ENCODE measurements at places on chromosomes 7 and 10. TPM values are rescaled to one million over a fixed set of nuclear protein-coding genes. Genes with fewer than 3 reads are reported as not detected.

GPR85 gene
- not detected for total RNA-seq

GRCh38 chr10:17544465-17544864 is 72.7 kb downstream of the HACD1 start:
- no peak for DNase-seq
- H3K27ac ChIP-seq, result no peak overlapping the region
- H3K27me3 ChIP-seq, result no peaks in the 10 kb centered on the region
- H3K4me1 ChIP-seq, result no peaks in the 10 kb centered on the region

DNA sequence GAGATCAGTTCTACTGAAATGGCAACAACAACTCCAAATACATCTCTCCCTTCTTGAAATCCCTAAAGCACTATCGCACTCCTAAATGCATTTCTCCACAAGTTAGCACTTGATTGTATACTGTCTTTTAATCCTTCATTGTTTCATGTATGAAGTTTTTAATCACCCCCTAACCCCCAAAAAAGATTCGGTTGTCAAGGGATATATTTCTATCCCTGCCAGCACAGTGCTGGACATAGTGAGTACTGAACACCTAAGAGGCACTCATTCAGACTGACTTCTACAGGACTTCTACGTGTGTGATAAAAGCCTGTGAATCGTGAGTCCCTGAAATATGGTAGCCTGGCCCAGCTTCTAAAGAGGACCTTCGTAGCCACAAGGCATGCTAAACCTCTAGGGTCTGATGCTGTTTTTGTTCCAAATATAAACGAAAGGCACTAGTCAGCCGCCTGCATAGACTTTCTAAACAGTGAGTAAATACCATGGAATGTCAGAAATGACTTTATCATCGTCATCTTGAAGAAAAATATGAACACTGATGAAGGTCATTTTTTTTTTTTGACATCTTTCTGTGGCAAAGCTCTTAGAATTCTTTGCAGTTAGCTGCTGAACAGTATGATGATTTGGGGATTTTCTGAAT is 14.6 kb upstream of the ZSCAN21 start:
- no peak overlapping the region for H3K4me3 ChIP-seq
- H3K36me3 ChIP-seq, result no peaks in the 10 kb centered on the region
- H3K27ac ChIP-seq, result no peak overlapping the region
- no peaks in the 10 kb centered on the region for H3K27me3 ChIP-seq

DNA sequence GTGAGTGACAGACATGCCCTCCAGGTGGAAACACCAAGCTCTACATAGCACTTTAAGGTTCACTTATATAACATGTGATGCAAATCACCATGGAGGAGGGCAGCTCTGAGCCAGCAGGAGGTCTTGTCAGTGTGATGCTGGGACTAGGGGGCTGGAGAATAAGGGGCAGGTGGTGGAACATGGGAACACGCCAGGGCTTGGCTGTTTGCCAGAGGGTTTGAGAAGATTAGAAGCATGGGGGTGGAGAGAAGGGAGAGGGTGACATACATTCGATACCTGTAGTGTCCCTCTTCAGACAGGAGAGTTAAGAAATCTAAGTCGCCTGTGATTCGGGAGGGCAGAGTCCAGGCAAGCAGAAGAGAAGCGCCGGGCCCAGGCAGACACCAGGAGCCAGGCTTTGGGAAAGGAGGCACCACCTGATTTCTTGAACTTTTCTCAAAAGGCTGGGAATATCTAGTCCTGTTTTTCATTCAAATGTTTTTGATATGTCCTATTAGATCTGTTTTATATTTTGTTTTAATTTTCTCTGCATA is 16.9 kb upstream of the LAMB4 start:
- no peaks in the 10 kb centered on the region for H3K4me1 ChIP-seq
- H3K27me3 ChIP-seq, result peaks cover 4% of the 10 kb centered on the region
- H3K36me3 ChIP-seq, result no peaks in the 10 kb centered on the region

GRCh38 chr10:121774404-121774803 is 153.4 kb downstream of the ATE1 start:
- no peaks in the 10 kb centered on the region for H3K4me1 ChIP-seq
- H3K27me3 ChIP-seq, result no peaks in the 10 kb centered on the region
- no peak overlapping the region for H3K4me3 ChIP-seq

DNA sequence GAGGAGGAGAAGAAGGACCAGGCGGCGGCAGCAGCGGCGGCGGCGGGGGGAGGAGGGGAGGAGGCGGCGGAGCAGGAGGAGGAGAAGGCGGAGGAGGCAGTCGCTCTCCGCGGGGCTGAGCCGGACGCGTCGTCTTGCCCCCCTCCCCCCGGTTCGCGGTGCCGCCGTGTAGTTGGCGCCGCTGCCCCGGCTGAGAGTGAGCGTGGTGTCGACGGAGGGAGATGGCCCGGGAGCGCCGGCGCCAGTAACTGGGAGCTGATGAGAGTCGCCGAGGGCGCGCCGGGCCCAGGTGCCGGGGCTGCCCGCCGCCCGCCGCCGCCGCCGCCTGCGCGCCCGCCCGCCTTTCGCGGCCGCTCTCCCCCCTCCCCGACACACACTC is 257 bp downstream of the WAC start:
- H3K4me3 ChIP-seq, result peak overlapping the region; percentile 78
- H3K27me3 ChIP-seq, result no peaks in the 10 kb centered on the region
- H3K36me3 ChIP-seq, result no peaks in the 10 kb centered on the region
- H3K4me1 ChIP-seq, result peaks cover 4% of the 10 kb centered on the region
- peak overlapping the region; percentile 100 for H3K27ac ChIP-seq
- DNase-seq, result no peak

PTPN12 gene
- 35.1 TPM for total RNA-seq

GRCh38 chr10:118305730-118306129 is 36.4 kb downstream of the FAM204A start:
- H3K36me3 ChIP-seq, result peaks cover 17% of the 10 kb centered on the region
- no peak overlapping the region for H3K27ac ChIP-seq
- no peak overlapping the region for H3K4me3 ChIP-seq

- no peaks in the 10 kb centered on the region for H3K36me3 ChIP-seq
- no peak overlapping the region for H3K4me3 ChIP-seq
- DNase-seq, result no peak
- no peaks in the 10 kb centered on the region for H3K4me1 ChIP-seq
- no peak overlapping the region for H3K27ac ChIP-seq
Measured at GRCh38 chr10:112360308-112361270, 13.3 kb upstream of the ACSL5 start.

NUTM2A gene
- 0.38 TPM for total RNA-seq

C10orf67 gene
- not detected for total RNA-seq

ITIH2 gene
- 0.72 TPM for total RNA-seq

C10orf88 gene
- total RNA-seq, result 6.8 TPM

ZC3HAV1L gene
- 10.5 TPM for total RNA-seq

CUZD1 gene
- total RNA-seq, result 1.3 TPM

RNF133 gene
- total RNA-seq, result not detected

GRCh38 chr7:7496311-7496710 is 39.4 kb downstream of the COL28A1 start:
- no peak overlapping the region for H3K4me3 ChIP-seq
- no peaks in the 10 kb centered on the region for H3K4me1 ChIP-seq
- H3K27me3 ChIP-seq, result no peaks in the 10 kb centered on the region
- no peak for DNase-seq
- H3K27ac ChIP-seq, result no peak overlapping the region

DNA sequence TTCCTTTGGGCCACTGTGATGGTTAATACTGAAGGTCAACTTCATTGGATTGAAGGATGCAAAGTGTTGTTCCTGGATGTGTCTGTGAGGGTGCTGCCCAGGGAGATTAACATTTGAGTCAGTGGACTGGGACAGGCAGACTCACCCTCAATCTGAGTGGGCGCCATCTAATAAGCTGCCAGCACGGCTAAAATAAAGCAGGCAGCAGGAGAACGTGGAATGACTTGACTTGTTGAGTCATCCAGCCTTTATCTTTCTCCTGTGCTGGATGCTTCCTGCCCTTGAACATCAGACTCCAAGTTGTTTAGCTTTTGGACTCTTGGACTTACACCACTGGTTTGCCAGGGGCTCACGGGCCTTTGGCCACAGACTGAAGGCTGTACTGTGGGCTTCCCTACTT is 1046.9 kb downstream of the TYW1 start:
- no peak for DNase-seq
- no peaks in the 10 kb centered on the region for H3K36me3 ChIP-seq
- H3K27ac ChIP-seq, result no peak overlapping the region
- H3K4me3 ChIP-seq, result no peak overlapping the region
- H3K4me1 ChIP-seq, result no peaks in the 10 kb centered on the region

- no peaks in the 10 kb centered on the region for H3K4me1 ChIP-seq
- H3K4me3 ChIP-seq, result no peak overlapping the region
- H3K36me3 ChIP-seq, result no peaks in the 10 kb centered on the region
- no peaks in the 10 kb centered on the region for H3K27me3 ChIP-seq
- DNase-seq, result no peak
Measured at GRCh38 chr10:34906067-34906965, 91.2 kb upstream of the PARD3 start.

PTPRN2 gene
- total RNA-seq, result not detected

- no peaks in the 10 kb centered on the region for H3K36me3 ChIP-seq
- no peak for DNase-seq
- H3K27me3 ChIP-seq, result no peaks in the 10 kb centered on the region
- no peak overlapping the region for H3K27ac ChIP-seq
- no peaks in the 10 kb centered on the region for H3K4me1 ChIP-seq
- H3K4me3 ChIP-seq, result no peak overlapping the region
Measured at GRCh38 chr7:158419238-158419785, 168.3 kb downstream of the PTPRN2 start.

CYP3A7 gene
- not detected for total RNA-seq

NEUROG3 gene
- total RNA-seq, result not detected

LEP gene
- total RNA-seq, result not detected

ZNF239 gene
- 0.35 TPM for total RNA-seq

FAM20C gene
- 0.08 TPM for total RNA-seq

GRCh38 chr10:122476333-122476695 is 15.0 kb downstream of the HTRA1 start:
- no peaks in the 10 kb centered on the region for H3K36me3 ChIP-seq
- no peak for DNase-seq
- no peak overlapping the region for H3K27ac ChIP-seq
- no peaks in the 10 kb centered on the region for H3K4me1 ChIP-seq
- peaks cover 2% of the 10 kb centered on the region for H3K27me3 ChIP-seq

DNA sequence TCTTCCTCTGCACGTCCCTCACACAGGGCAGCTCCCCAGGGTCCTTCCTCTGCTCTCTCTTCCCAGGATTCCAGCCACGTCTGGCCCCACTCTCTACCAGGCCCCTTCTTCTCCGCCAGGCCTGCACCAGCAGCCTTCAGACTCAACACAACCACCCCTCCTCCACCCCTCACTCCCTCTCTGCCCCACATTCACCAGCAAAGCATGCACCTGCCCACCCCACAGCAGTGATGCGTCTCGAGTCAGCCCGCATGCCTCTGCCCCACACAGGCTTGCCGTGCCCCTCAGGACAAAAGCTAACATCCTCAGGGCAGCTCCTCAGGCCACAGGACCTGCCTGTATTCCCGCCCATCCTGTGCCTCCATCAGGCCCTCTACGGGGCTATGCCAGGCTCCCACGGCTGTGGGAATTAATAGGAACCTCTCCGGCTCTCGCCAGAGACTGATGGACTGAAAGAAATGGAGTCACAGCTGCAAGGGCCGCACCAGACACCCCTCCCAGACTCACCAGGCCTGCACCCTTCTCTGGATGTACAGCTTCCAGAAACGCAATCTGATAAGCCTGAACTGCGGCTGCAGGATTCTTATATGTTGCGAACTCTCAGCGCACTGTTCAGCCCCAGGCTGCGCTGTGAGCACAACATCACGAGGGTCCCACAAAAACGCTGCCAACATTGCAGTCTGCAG is 100.1 kb downstream of the CYTH3 start:
- H3K4me3 ChIP-seq, result no peak overlapping the region
- no peak for DNase-seq
- H3K4me1 ChIP-seq, result no peaks in the 10 kb centered on the region
- H3K27ac ChIP-seq, result no peak overlapping the region
- no peaks in the 10 kb centered on the region for H3K27me3 ChIP-seq
- H3K36me3 ChIP-seq, result peaks cover 4% of the 10 kb centered on the region

SLC39A12 gene
- total RNA-seq, result 0.67 TPM

HMX2 gene
- 19.8 TPM for total RNA-seq

NET1 gene
- total RNA-seq, result 17.3 TPM

- H3K27ac ChIP-seq, result no peak overlapping the region
- no peaks in the 10 kb centered on the region for H3K4me1 ChIP-seq
- no peaks in the 10 kb centered on the region for H3K36me3 ChIP-seq
- DNase-seq, result no peak
Measured at GRCh38 chr7:99828811-99829210, 998 bp downstream of the CYP3A43 start.

DNA sequence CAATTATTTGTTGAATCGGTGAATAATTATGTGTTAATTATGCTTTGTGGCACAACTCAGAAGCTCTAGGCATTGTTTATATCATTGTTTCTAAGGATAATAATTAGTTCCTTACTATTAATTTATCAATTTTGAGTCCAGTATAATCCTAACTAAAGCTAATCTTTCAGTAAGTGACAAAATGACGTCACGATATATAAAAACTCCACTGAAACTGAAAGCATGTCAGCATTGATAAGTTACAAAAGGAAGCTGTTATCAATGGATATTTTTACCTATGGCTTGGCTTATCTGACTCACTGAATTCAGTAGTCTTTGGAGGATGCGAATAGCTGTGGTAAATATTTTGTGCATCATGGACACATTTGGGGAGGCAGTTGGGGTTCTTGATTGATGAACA is 793.1 kb downstream of the NXPH1 start:
- no peaks in the 10 kb centered on the region for H3K27me3 ChIP-seq
- DNase-seq, result no peak
- H3K4me3 ChIP-seq, result no peak overlapping the region
- no peaks in the 10 kb centered on the region for H3K4me1 ChIP-seq
- no peaks in the 10 kb centered on the region for H3K36me3 ChIP-seq
- H3K27ac ChIP-seq, result no peak overlapping the region

GRCh38 chr7:139777133-139777891 is 486 bp downstream of the HIPK2 start:
- no peaks in the 10 kb centered on the region for H3K36me3 ChIP-seq
- peak overlapping the region; percentile 64 for H3K27ac ChIP-seq
- H3K4me3 ChIP-seq, result peak overlapping the region; percentile 99
- H3K27me3 ChIP-seq, result no peaks in the 10 kb centered on the region

FAM221A gene
- 7.3 TPM for total RNA-seq

PON3 gene
- total RNA-seq, result 0.64 TPM

DNA sequence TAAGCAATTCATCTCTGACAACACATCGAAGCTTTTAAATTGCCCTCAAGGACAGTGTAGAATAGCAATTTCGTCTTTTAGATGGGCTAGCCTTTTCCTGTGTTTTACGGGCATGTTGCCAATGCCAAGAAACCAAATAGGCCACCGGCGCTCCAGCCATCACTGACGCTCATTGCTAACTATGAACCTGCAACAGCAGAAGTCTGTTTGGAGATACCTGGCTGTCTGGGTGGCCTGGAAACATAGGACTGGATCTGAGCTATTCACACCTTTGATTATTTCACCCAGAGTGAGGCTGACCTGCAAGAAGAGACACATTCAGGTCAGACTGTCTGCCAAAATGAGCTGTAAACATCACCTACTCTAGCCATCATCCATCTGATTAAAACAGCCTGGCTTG is 12.0 kb downstream of the KPNA7 start:
- no peak overlapping the region for H3K27ac ChIP-seq
- no peaks in the 10 kb centered on the region for H3K27me3 ChIP-seq
- no peaks in the 10 kb centered on the region for H3K36me3 ChIP-seq
- no peak overlapping the region for H3K4me3 ChIP-seq
- no peaks in the 10 kb centered on the region for H3K4me1 ChIP-seq
- no peak for DNase-seq

Data from GM12878 (cell line).